Osteoblast (primary cell): ENCODE measurements at places on chromosomes 4 and X. TPM values are rescaled to one million over a fixed set of nuclear protein-coding genes. Genes with fewer than 3 reads are reported as not detected.

GRCh38 chr4:47513461-47513860 is 28.4 kb downstream of the ATP10D start:
- peaks cover 21% of the 10 kb centered on the region for H3K4me1 ChIP-seq
- peaks cover 34% of the 10 kb centered on the region for H3K36me3 ChIP-seq
- no peaks in the 10 kb centered on the region for H3K27me3 ChIP-seq

GRCh38 chrX:99398545-99398944 is 1011.5 kb downstream of the PCDH19 start:
- H3K27ac ChIP-seq, result no peak overlapping the region
- H3K4me3 ChIP-seq, result no peak overlapping the region
- no peaks in the 10 kb centered on the region for H3K4me1 ChIP-seq
- DNase-seq, result no peak
- no peaks in the 10 kb centered on the region for H3K36me3 ChIP-seq

DNA sequence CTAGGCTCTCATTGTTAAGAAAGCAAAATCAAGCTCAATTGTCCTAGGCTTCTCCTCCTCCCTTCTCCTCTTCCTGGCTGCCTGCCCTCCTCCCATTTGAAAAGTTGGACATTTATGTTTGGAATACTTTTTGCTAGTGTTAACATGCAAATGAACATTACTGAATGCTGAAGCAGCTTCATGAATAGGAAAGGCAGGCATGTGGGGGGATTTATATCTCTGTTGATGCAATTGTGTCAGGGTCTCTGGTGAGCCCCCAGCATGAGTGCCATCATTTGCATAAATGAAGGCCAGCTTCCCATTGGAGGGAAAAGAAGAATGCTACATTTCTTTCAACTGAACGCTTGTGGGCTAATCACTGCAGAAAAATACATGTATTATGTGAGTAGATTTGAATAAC is 160.1 kb upstream of the NDST3 start:
- H3K27ac ChIP-seq, result no peak overlapping the region
- no peaks in the 10 kb centered on the region for H3K27me3 ChIP-seq
- H3K4me1 ChIP-seq, result no peaks in the 10 kb centered on the region
- no peak overlapping the region for H3K4me3 ChIP-seq

Gene FDCSP
- total RNA-seq, result not detected in 2 replicates

DNA sequence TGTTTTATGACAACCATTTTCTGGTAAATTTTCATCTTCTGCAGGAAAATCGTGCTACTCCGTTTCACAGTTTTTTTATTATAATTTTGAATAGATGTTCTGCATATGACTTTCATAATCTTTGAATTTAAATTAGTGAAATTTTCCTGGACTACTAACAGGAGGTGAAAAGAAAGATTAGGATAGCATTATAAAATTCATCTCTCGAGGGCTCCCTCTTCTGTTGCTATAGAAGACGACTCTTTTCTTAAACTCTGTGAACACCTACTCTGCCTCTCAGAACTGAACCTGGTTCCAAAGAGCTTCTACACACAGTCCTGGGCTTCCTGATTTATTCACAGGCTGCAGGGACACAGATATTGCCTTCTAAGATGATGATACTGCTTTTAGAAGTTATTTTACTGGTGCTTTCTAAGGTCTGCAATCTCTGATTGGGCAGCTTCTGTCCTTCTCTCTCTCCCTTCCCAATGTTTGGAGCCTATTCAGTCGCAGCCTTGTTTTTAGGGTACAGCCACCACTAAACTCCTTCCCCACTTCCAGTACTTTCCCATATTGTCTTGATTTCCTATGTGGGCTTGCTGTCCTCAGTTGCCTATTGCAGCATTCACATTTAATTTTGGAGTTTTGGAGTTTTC is 10.1 kb upstream of the SAP30 start:
- no peak overlapping the region for H3K27ac ChIP-seq
- no peaks in the 10 kb centered on the region for H3K27me3 ChIP-seq
- H3K4me3 ChIP-seq, result no peak overlapping the region

Gene ZCCHC18
- total RNA-seq, result 0.29 and 1.1 TPM in 2 replicates

DNA sequence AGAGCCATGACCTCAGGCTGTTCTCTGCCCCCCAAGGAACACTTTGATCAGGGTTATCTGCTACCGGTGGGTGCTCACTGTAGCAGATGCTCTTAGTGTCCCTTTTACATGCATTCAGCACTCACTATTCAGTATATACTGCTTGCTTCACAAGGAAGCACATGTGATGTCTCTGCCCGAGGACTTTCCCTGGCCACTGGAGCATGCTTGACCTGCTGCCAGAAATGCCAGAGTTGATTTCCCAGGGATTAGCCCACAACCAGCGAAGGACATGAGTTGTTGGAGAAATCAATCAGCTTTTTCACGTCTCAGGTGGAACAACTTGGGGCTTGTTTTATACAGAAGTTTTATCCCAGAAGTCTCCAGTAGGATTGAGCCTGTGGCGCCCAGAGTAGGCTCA is 51.2 kb upstream of the RPS6KA3 start:
- H3K27ac ChIP-seq, result no peak overlapping the region
- no peaks in the 10 kb centered on the region for H3K27me3 ChIP-seq
- no peak for DNase-seq
- H3K4me3 ChIP-seq, result no peak overlapping the region
- H3K36me3 ChIP-seq, result no peaks in the 10 kb centered on the region
- H3K4me1 ChIP-seq, result no peaks in the 10 kb centered on the region

- H3K36me3 ChIP-seq, result no peaks in the 10 kb centered on the region
- H3K27ac ChIP-seq, result no peak overlapping the region
- H3K27me3 ChIP-seq, result no peaks in the 10 kb centered on the region
- no peak for DNase-seq
Observed at GRCh38 chr4:95023110-95023509, 265.4 kb downstream of the BMPR1B start.

- no peak for DNase-seq
- H3K27ac ChIP-seq, result no peak overlapping the region
- H3K4me3 ChIP-seq, result no peak overlapping the region
- H3K4me1 ChIP-seq, result peaks cover 10% of the 10 kb centered on the region
Observed at GRCh38 chr4:145881576-145881975, 57.0 kb downstream of the ZNF827 start.

DNA sequence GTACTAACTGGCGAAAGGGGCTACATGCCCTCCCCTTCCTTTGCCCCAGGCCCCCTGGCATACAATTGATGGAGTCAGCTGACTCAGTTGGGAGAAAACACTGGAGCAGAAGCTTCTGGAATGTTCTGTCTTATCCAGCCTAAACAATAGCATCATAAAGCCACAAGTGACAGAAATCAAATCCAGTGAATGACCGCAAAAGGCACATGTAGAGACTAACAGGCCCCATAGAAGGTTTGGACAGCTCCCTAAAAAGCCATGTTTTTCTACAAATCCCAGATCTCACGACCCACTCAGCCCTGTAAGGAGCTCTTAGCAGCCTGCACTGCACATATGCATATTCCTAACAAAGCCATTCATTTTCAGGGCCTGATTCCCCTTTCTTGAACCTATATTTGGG is 25.1 kb downstream of the SCARB2 start:
- H3K36me3 ChIP-seq, result peaks cover 34% of the 10 kb centered on the region
- DNase-seq, result no peak
- H3K27me3 ChIP-seq, result no peaks in the 10 kb centered on the region
- H3K27ac ChIP-seq, result peak overlapping the region; percentile 5
- H3K4me3 ChIP-seq, result no peak overlapping the region
- peaks cover 14% of the 10 kb centered on the region for H3K4me1 ChIP-seq

- no peaks in the 10 kb centered on the region for H3K36me3 ChIP-seq
- DNase-seq, result no peak
- H3K27ac ChIP-seq, result no peak overlapping the region
- H3K27me3 ChIP-seq, result no peaks in the 10 kb centered on the region
- no peak overlapping the region for H3K4me3 ChIP-seq
Observed at GRCh38 chr4:82381235-82381634, 7.4 kb upstream of the HNRNPD start.

DNA sequence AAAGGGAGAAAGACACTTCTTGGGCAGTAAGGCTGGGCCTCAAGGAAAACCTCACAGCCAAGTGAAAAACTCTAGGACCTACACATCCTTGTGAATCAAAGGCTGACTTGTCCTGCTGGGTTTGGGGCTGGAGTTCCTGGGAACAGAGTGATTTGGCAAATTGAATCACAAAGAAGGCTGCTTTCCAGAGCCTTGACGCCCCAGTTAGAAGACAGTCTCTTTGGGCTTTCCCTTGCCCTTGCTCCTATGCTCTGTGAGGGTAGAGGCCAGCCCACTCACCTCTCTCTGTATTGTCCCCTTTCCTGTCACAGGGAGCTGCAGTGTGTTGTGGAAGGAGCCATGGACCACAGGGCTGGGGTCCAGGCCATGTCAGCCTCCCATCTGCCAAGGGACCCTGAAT is 9.6 kb downstream of the AMER1 start:
- DNase-seq, result no peak
- no peaks in the 10 kb centered on the region for H3K27me3 ChIP-seq
- no peaks in the 10 kb centered on the region for H3K4me1 ChIP-seq
- H3K36me3 ChIP-seq, result no peaks in the 10 kb centered on the region
- H3K4me3 ChIP-seq, result no peak overlapping the region

GRCh38 chr4:15149839-15150592 is 147.7 kb downstream of the CPEB2 start:
- no peaks in the 10 kb centered on the region for H3K27me3 ChIP-seq
- peak overlapping the region; percentile 1 for H3K4me3 ChIP-seq
- DNase-seq, result peak; percentile 84
- peak overlapping the region; percentile 73 for H3K27ac ChIP-seq

DNA sequence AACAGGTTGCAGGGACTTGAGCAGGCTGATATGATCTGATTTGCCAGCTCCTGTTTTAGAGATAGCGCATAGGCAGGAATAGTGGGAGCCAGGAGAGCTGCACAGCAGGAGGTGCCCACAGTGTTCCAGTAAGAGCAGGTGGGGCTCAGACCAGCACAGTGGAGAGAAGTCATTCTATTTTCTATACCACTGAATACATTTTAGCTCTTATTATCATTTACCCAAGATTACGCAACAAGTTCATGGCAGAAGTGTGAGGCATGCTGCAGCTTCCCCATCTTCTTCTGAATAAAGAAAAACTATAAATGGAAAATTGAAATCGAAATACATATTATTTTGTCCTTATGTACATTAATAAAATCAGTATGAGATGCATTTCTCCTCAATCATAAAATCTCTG is 114.7 kb upstream of the EDNRA start:
- peaks cover 37% of the 10 kb centered on the region for H3K4me1 ChIP-seq
- DNase-seq, result no peak
- H3K4me3 ChIP-seq, result no peak overlapping the region
- no peak overlapping the region for H3K27ac ChIP-seq
- no peaks in the 10 kb centered on the region for H3K36me3 ChIP-seq

GRCh38 chr4:41418444-41418843 is 119.5 kb upstream of the LIMCH1 start:
- no peaks in the 10 kb centered on the region for H3K27me3 ChIP-seq
- H3K27ac ChIP-seq, result no peak overlapping the region
- peak; percentile 31 for DNase-seq
- H3K4me3 ChIP-seq, result no peak overlapping the region
- H3K4me1 ChIP-seq, result no peaks in the 10 kb centered on the region
- no peaks in the 10 kb centered on the region for H3K36me3 ChIP-seq

Gene NXF2B
- not detected in 2 replicates for total RNA-seq

DNA sequence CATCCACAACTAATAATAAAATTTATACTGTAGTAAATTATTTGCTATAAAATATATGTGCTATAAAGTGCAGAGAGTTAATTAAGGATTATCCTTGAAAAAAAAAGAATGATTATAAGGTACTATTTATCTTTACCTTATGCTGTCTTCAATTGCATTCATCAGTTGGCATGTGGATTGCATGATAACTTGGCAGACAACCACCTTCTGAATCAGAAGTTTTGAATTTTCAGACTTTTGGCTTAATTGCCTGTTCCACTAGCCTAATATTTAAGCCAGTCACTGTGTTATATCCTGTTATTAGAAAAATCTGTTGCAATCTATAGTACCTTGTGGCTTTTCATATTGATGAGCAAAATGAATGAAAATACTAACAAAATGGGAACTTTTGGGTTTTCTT is 1040.3 kb upstream of the PCDH10 start:
- H3K36me3 ChIP-seq, result no peaks in the 10 kb centered on the region
- H3K27me3 ChIP-seq, result no peaks in the 10 kb centered on the region
- H3K4me3 ChIP-seq, result no peak overlapping the region
- DNase-seq, result no peak
- no peaks in the 10 kb centered on the region for H3K4me1 ChIP-seq

- H3K27ac ChIP-seq, result no peak overlapping the region
- H3K4me1 ChIP-seq, result no peaks in the 10 kb centered on the region
- no peak overlapping the region for H3K4me3 ChIP-seq
- DNase-seq, result no peak
Observed at GRCh38 chr4:111985426-111985825, 159.8 kb upstream of the FAM241A start.

DNA sequence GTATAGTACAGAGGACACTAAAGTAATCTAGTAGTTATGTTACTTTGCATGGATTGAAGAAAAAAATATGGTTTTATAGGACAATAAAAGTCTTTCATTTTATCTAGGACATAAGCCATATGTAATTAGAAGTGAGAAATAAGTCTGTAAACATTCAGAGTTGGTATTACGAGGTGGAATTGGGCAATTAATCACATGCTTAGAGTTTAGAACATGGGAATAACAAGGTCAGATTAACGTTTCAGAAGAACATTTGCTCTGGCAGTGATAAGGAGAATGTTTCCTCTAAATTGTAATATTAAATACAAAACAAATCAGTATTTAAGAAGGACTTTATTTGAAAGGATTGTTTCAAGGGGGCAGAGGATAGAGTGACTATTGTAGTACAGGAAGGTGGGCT is 15.6 kb upstream of the SULT1E1 start:
- no peak for DNase-seq
- H3K27ac ChIP-seq, result no peak overlapping the region
- H3K4me3 ChIP-seq, result no peak overlapping the region

DNA sequence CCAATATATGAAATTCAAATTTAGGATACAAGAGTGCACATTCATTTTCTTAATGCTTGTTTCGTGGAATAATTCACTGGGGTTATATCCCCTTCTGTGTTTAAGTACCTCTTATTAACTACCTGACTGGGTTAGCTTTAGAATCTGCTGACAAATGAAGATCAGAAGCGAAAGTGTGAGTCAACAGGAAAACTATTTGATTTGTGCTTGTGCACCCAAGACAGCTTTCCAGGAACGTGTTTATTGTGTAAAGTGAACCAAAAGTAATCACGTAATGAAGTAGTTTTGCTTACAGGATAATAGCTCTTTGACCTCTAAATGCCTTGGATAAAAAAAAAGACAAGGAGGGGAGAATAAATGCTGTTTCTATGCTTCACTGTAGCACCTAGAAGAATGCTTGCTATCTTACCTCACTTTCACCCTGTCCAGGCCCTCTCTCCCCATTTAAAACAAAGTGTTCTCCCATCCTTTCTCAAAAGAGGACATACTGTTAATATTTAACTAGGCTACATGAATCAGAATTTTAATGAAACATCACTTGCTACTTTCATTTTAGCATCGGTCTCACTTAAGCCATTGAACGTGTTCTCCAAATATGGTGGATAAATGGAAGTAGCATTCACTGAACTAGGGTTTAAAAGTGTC is 141.9 kb downstream of the THOC2 start:
- peak; percentile 35 for DNase-seq
- no peaks in the 10 kb centered on the region for H3K4me1 ChIP-seq
- no peaks in the 10 kb centered on the region for H3K27me3 ChIP-seq
- H3K36me3 ChIP-seq, result no peaks in the 10 kb centered on the region
- H3K27ac ChIP-seq, result no peak overlapping the region
- no peak overlapping the region for H3K4me3 ChIP-seq

- H3K4me1 ChIP-seq, result peaks cover 46% of the 10 kb centered on the region
- H3K27me3 ChIP-seq, result no peaks in the 10 kb centered on the region
- no peaks in the 10 kb centered on the region for H3K36me3 ChIP-seq
- DNase-seq, result peak; percentile 6
- H3K4me3 ChIP-seq, result no peak overlapping the region
- H3K27ac ChIP-seq, result peak overlapping the region; percentile 7
Observed at GRCh38 chrX:17525266-17525665, 150.3 kb downstream of the NHS start.

GRCh38 chr4:92618968-92619367 is 315.2 kb downstream of the GRID2 start:
- H3K27ac ChIP-seq, result no peak overlapping the region
- DNase-seq, result no peak
- H3K36me3 ChIP-seq, result no peaks in the 10 kb centered on the region

Gene LNX1
- total RNA-seq, result 6.2 and 9.8 TPM in 2 replicates
